ENCODE measurements at places on chromosomes 3 and 15. TPM values are rescaled to one million over a fixed set of nuclear protein-coding genes. Genes with fewer than 3 reads are reported as not detected.

- H3K4me3 ChIP-seq, result no peak overlapping the region
- DNase-seq, result no peak
- peaks cover 20% of the 10 kb centered on the region for H3K4me1 ChIP-seq
- no peak overlapping the region for H3K27ac ChIP-seq
Observed at GRCh38 chr3:101925564-101925963, 76.2 kb downstream of the NFKBIZ start.

GRCh38 chr15:25743548-25744275 lies 119.4 kb downstream of the ATP10A start:
- no peaks in the 10 kb centered on the region for H3K36me3 ChIP-seq
- no peaks in the 10 kb centered on the region for H3K27me3 ChIP-seq
- no peaks in the 10 kb centered on the region for H3K4me1 ChIP-seq
- peak; percentile 18 for DNase-seq
- no peak overlapping the region for H3K4me3 ChIP-seq

DNA sequence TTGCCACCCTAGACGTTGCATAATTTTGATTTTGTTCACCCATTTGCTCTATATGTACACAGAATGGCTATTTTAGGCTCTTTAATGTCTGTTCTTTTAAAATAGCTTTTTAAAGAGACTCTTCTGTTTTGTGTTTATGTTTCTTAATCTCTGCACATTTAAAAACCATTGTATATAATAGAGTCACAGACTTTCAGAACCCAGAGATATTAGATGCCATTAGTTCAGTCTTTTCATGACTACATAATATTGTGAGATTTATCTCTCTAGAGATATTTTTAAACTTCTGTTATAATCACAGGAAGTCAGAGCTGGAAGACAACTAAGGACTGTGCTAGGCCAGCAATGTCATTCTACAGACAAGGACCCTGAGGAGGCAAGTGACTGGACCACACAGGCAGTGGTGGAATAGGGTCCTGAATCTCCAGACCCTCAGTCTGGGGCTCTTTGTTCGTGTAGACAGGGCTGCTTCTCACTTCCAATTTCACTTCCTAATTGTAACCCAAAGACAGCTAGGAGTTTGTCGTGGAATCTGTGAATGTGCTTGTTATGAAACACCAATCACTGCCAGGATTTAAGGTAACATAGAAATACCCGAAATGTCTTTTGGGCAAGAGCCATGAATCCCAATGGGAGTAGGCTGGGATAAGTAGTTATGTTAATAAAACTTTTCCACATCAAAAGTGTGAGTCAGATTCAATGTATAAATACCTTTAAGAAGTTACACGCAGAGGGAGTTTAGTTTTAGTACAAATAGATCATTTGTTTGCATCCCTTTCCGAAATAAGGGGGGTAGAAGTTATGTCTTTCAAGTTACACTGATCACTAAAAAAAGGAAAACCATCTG lies 165.2 kb upstream of the ROPN1 start:
- no peak overlapping the region for H3K4me3 ChIP-seq
- no peak for DNase-seq
- peaks cover 5% of the 10 kb centered on the region for H3K4me1 ChIP-seq
- H3K36me3 ChIP-seq, result no peaks in the 10 kb centered on the region
- no peak overlapping the region for H3K27ac ChIP-seq
- H3K27me3 ChIP-seq, result no peaks in the 10 kb centered on the region

DNA sequence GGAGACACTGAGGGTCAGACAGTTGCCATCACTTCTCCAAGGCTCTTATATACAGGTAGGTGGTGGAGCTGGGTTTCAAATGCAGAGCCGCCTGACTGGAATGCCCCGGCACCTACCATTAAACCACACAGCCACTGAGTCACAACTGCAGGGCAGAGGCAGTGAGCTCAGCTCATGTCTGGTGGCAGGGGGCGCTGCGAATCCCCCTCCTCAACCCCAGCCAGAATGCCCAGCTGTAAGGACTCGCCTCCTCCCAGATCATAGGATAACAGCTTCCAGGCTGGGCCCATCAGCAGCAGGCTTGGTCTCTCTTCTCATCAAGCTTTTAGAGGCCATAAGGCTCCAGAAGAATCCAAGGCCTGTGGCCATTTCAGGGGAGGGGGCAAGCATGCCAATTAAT lies 26.4 kb downstream of the ADCY5 start:
- no peak overlapping the region for H3K27ac ChIP-seq
- no peaks in the 10 kb centered on the region for H3K4me1 ChIP-seq
- peaks cover 12% of the 10 kb centered on the region for H3K27me3 ChIP-seq
- no peak for DNase-seq
- no peaks in the 10 kb centered on the region for H3K36me3 ChIP-seq

GRCh38 chr3:104526901-104527401 lies 839.8 kb upstream of the ALCAM start:
- DNase-seq, result no peak
- no peaks in the 10 kb centered on the region for H3K27me3 ChIP-seq
- H3K36me3 ChIP-seq, result no peaks in the 10 kb centered on the region

- H3K27me3 ChIP-seq, result no peaks in the 10 kb centered on the region
- no peak overlapping the region for H3K4me3 ChIP-seq
- peaks cover 45% of the 10 kb centered on the region for H3K4me1 ChIP-seq
- H3K36me3 ChIP-seq, result no peaks in the 10 kb centered on the region
- DNase-seq, result no peak
Observed at GRCh38 chr15:44082558-44083157, 112.4 kb downstream of the FRMD5 start.

- no peak overlapping the region for H3K27ac ChIP-seq
- no peaks in the 10 kb centered on the region for H3K36me3 ChIP-seq
- no peak overlapping the region for H3K4me3 ChIP-seq
- H3K4me1 ChIP-seq, result no peaks in the 10 kb centered on the region
- peak; percentile 20 for DNase-seq
- H3K27me3 ChIP-seq, result no peaks in the 10 kb centered on the region
Observed at GRCh38 chr3:105483476-105483875, 116.8 kb downstream of the ALCAM start.

Gene CLDN1
- 35.6 TPM for total RNA-seq

Gene MAGEL2
- total RNA-seq, result 8.6 TPM

Gene GOLGA8M
- total RNA-seq, result 1.5 TPM
